ENCODE measurements at places on chromosomes 4 and X.

GRCh38 chr4:53189011-53189410 is 176.8 kb downstream of the SCFD2 start:
- DNase-seq, result no peak

DNA sequence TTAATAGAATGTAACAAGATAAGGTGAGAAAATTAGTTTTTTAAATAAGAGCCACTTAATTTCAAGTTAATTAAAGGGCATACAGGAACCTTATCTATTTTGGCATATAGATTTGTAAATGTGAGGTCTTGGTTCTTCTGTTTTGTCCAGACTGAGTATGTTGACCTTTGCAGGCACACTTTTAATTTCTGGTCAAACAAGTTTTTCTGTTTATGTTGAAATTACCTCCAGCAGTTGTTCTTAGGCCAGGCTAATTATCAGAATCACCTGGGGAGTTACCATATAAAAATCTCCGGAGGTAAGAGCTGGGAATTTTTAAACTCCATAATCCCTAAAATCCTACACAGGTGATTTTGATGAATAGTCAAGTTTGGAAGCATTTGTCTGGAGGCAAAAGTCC is 227.4 kb upstream of the ANKRD50 start:
- no peak for DNase-seq

DNA sequence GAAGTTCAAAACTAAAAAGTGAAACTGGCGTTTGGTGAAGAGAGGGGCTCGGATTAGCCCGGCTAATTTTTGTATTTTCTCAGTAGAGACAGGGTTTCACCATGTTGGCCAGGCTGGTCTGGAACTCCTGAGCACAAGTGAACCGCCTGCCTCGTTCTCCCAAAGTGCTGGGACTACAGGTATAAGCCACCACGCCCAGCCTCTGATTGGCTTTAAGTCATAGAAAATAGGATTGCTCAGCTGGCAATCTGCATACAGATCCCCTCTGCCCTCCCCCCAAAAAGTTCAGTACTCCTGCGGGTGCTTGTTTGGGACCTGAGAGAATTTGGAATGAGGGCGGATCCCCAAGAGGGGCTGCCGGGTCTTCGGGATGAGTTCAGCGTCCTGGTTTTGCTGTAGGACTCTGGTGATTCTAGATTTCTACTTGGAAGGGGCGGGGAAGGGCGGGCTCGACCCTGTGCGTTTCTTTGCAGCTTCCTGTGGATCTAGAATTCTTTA is 537 bp upstream of the PRKX start:
- peak; percentile 19 for DNase-seq

- no peak for DNase-seq
Measured at GRCh38 chr4:183205709-183206108, 106.7 kb downstream of the WWC2 start.

DNA sequence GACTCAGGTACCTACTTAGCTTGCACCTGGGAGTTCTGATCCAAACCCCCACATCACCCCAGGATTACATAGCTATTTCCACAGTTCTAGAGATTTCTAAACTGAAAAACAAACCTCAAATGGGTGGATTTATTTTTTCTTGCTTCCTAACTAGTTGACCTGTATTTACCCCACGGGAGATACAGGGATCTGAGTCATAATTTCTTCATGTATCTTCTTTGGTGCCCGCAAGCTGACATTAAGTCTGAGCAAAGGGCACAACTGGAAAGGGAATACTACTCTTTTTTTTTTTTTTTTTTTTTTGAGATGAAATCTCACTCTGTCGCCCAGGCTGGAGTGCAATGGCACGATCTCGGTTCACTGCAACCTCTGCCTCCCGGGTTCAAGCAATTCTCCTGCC is 10.0 kb upstream of the ELOVL6 start:
- no peak for DNase-seq

DNA sequence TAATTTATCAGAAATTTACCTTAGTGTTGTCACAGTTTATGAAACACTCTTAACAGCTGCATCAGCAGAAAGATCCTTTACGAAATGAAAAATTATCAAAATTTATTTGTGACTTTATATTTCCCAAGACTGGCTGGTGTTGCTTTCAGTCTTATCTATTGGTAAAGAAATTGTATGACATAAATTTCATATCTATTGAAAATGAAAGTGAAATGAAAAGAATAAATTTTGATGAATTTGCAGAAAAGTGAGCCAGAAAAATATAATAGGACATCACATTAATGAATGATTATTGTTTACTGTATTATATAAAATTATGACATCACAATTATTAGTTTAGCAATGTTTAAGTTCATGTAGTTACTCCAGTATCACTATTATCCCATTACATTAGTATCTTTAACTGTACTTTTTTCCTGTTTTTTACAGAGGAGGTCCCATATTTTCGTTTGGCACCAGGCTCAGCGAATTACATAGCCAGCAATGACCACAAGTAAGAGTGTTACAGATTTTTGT is 13.2 kb upstream of the TMEM165 start:
- no peak for DNase-seq

DNA sequence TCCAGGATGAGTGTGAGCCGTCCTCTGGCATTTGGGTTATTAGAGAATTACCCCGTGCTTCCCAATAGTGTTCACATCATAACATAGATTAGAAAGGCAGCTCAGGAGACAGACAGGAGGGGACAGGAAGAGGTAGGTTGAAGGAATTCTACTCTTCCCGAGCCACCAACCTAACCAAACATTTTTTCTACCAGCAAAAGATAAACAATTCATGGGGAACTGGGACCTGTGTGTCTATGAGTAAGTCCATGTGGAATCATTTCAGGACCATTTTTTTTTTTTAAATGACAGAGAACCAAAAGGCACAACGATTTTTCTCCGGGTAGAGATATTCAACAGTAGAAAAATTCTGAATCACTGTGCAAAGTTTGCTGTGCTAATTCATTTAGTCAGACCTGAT is 174.2 kb upstream of the ETNPPL start:
- DNase-seq, result no peak

- DNase-seq, result no peak
Measured at GRCh38 chrX:13778916-13779315, 38.0 kb downstream of the GPM6B start.

- DNase-seq, result no peak
Measured at GRCh38 chrX:17759990-17760389, 22.7 kb downstream of the SCML1 start.

- peak; percentile 4 for DNase-seq
Measured at GRCh38 chrX:130857207-130857606, 45.8 kb downstream of the ENOX2 start.

GRCh38 chr4:28388471-28388870 is 1527.8 kb downstream of the STIM2 start:
- DNase-seq, result no peak

DNA sequence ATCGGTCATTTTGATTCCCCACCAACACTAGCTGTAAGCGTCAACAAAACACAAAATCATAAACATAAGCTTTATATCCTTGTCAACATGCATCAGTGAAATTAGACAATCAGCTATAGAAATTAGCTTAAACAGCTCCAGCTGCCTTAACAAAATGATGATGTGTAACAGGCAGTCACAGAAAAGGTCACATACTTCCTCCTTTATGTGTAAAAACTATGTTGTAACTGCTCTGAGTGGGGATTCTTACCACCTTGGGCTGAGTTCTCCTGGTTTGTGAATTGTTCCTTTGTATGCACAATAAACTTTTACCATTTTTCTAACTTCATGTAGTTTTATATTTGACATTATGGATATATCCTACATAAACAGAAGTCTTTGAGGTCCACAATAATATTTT is 73.9 kb upstream of the MAP9 start:
- no peak for DNase-seq

GRCh38 chr4:82785611-82786400 is 12.8 kb downstream of the SCD5 start:
- DNase-seq, result no peak

DNA sequence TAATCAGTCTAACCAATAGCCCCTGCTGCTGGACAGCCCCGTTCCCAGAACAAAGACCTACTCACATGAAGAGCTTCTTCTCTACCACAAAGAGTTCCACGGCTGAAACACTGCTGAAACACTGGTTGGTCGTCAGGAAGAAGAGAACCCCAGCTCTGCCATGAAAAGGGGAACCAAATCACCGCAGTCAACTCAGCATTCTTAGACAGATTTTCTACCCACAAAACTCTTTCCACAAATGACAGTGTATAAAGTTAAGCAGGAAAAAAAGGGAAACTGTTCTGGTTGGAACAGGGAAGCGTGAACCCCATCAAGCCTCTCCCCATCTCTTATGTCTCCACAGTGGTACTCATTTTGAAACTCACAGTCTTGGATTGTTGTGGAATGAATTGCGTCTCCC is 57.3 kb downstream of the ABCG2 start:
- DNase-seq, result no peak

GRCh38 chr4:89299153-89299791 is 8.3 kb downstream of the GPRIN3 start:
- DNase-seq, result no peak

DNA sequence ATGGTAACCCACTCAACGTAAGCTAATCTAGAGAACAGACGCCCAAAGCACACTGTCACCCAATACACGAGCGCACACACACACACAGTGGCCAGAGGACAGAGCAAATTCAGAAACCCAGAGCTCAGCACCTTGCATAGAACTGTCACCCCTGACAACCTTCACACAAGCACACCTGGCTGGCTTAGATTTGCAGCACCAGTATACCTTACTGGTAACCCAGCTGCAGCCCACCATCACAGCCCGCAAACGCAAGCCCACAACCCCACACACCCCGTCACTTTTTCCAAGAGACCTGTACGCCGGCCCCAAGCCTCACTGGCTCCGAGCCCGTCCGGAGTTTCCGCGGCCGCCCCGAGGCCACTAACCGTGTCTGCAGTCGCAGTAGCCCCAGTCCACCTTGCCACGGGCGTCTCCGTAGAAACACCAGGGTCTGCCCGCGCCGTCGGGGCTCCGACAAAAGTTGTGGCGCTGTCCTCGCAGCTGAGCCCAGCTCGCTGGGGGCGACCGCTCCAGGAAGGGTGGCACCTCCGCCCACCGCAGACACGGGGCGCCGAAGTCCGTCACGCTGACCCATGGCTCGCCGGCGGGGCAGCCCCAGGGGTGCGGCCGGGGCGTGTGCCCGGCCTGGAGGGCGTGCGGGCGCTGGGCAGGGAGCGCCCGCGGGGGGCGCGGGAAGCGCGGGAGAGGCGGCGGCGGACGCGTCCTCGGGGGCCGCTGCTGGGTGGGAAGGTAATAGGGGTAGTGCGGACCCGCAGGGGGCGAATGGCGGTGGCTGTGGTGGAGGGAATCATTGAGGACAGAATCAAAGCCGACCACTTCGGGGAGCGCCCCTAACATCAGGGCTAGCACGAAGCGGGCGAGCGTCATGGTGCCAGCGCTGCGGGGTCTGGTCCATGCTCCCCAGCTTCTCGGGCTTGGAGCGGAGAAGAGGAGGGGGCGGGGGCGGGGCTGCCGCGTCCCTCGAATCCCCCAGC is 664 bp downstream of the PRSS12 start:
- DNase-seq, result peak; percentile 47

GRCh38 chr4:26746802-26747213 is 113.8 kb upstream of the STIM2 start:
- peak; percentile 45 for DNase-seq

DNA sequence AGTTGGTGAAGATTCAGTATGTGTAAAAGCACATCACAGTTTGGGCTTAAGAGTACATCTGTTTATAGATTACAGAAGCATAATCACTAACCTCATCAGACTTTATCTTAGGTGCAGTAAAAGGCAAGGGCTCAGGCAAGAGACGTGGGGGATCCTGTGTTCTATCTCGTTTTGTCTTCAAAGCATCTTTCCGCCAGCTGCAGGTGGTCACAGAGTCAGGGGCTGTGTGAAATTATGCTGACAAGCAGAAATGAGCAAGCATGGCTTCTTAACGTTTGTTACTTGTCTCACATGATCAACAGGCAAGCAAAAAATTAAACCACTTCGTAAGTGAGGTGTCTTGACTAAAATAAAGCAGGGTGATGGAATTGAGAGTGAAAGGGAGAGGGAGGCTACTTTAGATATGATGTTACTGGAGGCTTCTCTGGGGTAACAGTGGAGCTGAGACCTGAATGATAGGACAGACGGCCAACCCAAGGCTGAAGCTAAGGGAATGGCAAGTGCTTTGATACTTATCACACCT is 1.4 kb upstream of the TEC start:
- peak; percentile 61 for DNase-seq

DNA sequence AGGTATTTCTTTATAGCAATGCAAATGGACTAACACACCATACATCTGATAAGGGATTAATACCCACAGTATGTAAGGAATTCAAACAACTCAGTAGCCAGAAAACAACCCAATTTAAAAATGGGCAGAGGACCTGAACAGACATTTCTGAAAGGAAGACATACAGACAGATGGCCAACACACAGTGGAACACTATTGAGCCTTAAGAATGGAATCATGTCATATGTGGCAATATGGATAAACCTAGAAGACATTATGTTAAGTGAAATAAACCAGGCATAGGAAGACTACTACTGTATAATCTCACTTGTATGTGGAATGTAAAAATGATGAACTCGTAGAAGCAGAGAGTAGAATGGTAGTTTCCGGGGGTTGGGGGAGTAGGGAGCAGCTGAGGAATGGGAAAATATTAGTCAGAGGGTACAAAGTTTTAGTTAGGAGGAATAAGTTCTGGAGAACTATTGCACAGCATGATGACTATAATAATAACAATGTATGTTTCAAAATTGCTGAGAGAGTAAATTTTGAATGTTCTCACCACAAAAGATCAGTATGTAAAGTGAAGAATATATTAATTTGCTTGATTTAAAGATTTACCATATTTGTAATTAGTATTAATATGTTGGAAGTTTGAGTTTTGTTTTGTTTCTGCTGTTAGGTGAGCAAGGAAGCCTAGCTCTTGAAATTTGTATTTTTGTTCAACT is 25.2 kb downstream of the WDR44 start:
- no peak for DNase-seq

- no peak for DNase-seq
Measured at GRCh38 chrX:47608130-47608810, 11.4 kb downstream of the SYN1 start.

DNA sequence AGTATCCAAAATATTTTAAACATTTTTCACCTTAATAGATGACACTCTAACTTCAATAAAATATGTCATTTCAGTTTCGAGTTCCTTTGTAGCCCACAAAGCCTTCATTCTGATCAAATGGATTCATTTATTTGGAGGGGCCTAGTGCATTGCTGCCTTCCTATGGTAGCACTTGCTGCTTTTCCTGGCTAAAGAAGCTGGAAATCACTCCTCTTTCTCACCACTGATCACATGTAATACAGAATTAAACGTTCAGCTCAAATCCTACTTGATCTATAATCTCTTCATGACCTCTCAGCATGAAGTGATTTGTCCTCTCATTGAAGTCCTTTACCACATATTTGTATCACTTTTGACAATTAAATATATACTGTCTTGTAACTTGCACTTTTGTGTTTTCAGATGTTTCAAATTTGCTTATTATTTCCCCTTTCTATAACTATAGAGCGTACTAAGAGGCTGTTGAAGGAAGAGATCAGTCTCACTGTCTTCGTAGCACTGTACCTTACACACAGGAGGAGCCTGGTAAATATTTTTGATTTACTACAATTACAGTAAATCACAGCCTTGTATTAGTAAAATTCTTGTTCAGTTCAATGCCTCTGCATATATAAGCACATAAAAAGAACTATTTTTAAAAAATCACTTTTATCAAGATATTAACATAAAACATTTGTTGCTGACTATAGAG is 555 bp downstream of the CFI start:
- DNase-seq, result no peak

- DNase-seq, result no peak
Measured at GRCh38 chrX:19075754-19076153, 46.5 kb downstream of the ADGRG2 start.

GRCh38 chr4:37627263-37627662 is 58.9 kb downstream of the RELL1 start:
- DNase-seq, result no peak

Measured in GM20000 (cell line).